MM.1S (cell line): ENCODE measurements at places on chromosomes 7 and 10.

DNA sequence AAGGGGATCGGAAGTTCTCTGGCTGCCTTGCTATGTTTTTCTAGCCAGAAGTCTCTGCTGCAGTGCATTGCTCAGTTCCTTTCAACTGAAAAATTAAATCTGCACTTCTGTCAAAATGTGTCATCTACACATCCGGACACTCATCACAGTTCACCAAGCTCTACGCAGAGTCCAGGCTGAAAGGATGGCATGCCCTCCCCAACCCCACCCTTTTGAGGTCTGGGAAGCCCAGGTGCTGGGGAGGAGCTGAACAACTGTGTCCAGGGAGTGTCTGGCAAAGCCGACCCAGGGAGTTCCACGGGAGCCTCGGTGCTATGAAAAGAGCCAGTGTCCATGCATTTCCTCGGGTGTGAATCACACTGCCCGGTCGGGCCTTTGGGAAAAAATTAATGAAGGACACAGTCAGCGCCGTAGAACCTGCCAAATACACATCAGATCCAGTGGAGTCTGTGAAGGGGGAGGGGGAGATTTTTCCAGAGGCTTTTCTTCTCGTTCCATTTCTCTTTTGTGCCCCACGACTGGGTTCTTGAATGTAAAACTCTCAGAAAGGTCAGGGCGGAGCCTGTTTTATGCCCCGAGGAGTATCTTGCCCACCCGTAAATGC, 757 bp upstream of the PALS2 start:
- DNase-seq: peak; percentile 25

- peak; percentile 29 for DNase-seq
Measured at GRCh38 chr7:6545398-6546126, 5.7 kb downstream of the GRID2IP start.

DNA sequence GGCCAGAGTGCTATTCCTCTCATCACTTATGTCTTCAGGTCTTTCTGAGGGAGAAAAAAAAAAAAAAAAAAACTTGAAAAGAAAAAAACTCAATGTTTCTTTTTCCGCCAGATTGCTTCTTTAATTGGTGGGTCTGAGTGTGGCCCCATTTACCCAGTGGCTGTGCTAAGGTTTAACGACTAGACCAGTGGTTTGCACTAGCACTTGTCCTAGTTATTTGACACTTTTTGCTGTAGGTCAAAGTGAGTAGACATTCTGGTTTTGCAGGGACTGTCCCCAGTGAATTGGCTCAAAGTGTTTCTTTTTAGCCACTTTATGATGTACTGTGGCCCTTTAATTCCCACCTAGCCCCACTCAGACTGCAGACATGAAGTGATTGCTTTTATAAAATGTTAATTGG, 273.3 kb downstream of the PTEN start:
- no peak for DNase-seq

DNA sequence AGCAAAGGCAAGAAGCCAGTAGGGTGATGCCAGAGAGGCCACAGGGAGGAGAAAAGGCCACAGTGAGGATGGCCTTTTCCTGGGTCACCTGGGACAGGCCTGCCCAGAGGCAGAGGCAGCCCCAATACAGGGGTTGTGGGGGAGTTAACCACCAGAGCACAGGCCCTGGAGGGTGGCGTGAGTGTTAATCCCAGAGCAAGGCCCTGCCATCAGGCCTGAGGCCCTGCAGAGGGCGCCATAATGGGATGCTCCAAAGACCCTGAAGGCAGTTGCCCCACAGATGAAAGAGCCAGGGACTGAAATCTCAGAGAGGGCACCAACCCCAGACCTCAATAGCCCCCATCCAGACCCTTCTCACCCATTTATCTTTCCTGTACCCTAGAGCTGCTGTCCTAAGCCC, 23.9 kb downstream of the SLC13A4 start:
- DNase-seq: no peak

DNA sequence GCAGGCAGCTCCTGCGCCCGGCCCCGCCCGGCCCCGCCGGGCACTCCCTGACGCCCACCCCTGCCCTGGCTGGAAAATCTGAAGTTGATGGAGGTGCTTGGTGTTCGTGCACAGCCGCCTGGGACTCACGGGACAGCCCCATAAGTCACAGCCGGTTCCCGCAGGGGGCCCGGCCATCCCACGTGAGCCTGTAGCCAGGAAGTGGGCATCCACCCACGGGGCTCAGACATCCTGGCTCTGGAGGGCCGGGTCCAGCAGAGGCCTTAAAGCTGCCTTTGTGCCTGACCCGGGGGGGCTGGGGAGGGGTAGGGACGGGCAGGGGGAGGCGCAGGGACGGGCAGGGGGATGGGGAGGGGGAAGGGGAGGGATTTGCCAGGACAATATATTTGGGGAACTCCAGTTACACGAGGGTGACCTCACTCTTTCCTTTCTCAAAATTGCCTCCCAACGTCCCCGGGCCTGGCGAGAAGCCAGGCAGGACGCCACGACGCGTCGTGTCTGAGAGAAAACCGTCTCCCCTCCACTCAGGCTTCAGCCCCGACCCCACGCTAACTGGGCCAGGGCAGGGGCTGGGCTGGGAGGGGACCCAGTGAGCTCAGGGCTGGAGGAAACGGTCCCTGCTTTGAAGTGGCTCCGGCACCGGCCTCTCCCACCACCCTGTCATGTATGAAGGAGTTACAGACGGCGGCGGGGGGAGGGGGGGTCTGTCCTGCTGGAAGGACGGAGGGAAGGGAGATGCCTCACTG, 82.1 kb upstream of the PDGFA start:
- DNase-seq: no peak

DNA sequence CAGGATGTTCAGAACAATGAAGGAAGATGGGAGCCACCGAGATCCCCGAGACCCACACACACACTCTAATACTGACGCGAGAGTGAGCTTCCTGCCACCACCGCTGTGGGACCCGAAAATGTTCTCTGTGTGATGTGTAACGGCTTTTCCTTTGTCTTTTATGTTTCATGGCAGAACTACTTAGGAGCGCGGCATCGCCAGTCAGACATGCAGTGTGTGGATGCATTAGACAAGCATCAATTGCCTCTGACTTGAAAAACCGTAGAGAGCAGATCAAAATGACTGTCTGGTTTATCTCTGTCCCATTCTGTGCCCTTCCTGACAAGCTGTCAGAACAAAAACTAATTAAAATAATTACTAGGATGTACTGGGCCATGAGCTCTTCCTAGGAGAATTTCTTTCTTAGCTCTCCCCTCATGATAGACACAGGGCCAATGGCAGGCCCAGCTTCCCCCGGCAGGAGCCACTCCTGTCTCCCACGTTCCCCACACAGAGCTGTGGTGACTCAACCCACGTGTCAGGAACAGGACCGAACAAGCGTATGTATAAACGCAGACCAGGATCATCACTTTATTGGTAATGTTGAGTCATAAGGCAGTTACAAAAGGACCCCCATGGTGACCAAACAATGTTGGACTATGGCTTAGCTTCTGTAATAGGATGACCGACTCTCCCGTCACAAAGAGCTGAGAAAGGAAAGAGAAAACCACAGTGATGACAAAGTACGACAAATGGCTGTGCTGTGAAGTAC, 705.0 kb downstream of the PARD3 start:
- no peak for DNase-seq

- no peak for DNase-seq
Measured at GRCh38 chr10:95178797-95179196, 15.2 kb upstream of the ACSM6 start.
